ENCODE measurements at places on chromosomes 4 and X.

GRCh38 chrX:67780694-67781109, 236.9 kb downstream of the AR start:
- DNase-seq: no peak

DNA sequence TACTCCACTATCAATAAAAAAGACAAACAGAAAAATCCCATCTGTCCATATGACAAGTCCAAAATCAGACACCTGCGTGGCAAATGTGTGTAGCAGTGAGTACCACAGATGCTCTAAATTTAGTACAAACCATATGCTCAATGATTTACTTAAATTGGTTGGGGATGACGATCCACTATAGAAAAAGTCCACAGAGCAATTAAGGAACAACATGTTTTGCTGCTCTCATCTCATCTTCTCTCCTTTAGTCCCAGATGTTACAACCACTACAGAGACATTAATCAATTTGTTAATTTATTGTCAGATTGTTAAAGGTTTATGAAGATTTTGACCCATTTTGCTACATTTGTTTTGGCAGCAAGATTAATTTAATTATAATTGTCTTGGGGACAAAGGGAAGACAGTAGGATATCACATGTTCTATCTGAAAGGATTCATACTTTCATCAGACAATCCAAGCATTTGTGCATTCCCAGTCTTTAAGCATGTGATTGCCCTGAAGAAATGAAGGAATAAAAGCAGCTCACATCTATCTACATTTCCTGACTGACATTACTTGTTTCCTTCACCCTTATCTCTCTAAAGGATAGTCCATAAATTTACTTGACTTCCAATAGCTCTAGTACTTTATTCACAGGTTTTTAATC, 2268.1 kb downstream of the PCDH7 start:
- DNase-seq: no peak

GRCh38 chr4:78747475-78747922, 28.7 kb upstream of the BMP2K start:
- DNase-seq: no peak

GRCh38 chrX:155262970-155263754, 1.1 kb downstream of the RAB39B start:
- DNase-seq: no peak

DNA sequence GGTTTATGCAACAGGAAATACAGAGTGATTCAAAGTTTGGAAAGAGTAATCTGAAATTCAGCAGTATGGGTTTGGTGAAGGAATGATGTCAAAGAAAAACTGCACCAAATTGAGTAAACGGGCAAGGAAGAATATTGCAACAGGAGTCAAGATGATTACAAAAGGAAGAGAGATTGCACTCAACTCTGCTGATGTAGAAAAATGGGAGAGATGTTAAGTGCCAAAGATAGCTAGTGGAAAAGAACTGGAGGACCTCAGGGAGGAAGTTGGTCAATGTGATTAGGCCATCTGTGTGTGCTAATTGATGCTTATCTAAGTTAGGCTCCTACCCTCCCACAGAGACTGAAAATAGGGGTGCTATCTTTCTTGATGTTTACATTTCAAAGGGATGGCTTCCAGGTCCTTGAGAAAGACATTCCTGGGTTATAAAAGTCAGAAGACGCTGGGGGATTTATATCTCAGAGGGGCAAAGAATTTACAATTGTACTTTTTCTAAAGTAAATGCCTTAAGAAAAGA, 167.4 kb upstream of the FAM47A start:
- no peak for DNase-seq

- no peak for DNase-seq
These were observed 63.1 kb downstream of the SLC10A7 start for GRCh38 chr4:146458594-146458993.

DNA sequence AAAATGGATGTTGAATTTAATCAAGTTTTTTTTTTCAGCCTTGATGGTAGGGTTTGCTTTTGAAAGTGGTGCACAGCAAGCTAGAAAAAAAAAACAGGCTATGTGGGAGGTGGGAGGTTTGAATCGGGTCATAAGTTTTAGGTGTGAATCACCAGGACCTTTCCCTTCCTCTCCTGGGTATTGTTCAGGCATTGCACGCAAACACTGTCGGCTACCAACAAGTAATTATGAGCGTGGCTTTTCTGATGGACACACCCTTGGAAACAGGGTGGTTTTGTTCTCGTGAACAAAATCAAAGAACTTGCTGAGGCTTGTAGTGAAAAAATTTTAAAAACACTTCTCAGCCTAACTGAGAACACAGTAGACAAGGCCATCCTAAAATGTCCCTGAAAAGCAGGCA, 18.1 kb downstream of the PIR start:
- no peak for DNase-seq

DNA sequence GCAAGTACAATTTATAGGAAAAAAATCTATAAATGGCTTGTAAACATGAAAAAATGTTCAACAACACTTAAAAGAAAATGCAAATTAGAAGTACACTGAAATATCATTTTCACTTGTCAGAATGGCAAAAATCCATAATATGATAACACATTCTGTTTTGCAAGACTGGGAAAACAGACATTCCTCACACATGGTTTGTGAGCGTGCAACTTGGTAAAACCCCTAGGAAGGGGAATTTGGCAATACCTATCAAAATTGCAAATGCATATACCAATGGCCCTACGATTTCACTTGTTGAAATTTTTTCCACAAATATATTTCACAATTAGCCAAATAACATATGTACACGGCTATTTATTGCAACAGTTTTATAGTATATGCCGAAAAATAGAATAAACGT, 31.4 kb downstream of the TBC1D9 start:
- no peak for DNase-seq

DNA sequence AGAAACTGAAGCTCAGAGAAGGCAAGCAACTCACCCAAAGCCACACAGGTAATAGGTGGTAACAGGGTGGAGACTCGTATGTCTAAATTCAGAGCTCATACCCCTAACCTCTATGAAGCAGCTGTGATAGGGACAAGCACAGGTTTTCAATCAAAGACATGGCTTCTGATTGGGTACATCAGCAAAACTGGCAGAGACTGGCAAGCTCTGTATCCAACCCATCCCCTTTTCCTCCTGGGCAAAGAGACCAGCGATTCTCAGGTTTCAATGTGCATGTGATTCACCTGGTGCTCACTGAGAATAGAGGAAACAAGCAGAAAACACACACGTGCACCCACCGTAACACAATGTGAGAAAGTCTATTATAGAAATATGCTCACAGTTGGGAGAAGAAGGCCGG, 153.0 kb downstream of the SMIM20 start:
- no peak for DNase-seq

- no peak for DNase-seq
These were observed 20.5 kb downstream of the NOP14 start for GRCh38 chr4:2942532-2943363.

GRCh38 chr4:140069066-140069465, 84.9 kb downstream of the MAML3 start:
- no peak for DNase-seq

DNA sequence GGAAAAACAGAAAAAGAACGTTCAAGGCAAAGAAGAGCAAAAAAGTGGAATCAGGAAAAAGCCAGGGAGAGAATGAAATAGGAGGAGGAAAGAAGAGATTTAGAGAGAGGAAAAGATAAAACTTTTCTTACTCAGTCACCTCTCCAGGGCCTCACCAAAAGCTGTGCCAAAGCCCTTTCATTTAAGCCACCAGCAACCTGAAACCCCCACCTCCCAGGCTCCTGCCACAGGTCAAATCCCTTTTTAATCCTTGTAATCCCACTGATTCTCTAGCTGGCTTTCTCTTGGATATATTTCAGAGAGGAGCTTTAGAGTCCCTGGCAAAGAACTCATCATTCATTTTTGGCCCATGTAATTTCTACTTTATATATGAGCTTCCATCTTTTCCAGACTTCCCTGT, 25.7 kb upstream of the XIAP start:
- no peak for DNase-seq

DNA sequence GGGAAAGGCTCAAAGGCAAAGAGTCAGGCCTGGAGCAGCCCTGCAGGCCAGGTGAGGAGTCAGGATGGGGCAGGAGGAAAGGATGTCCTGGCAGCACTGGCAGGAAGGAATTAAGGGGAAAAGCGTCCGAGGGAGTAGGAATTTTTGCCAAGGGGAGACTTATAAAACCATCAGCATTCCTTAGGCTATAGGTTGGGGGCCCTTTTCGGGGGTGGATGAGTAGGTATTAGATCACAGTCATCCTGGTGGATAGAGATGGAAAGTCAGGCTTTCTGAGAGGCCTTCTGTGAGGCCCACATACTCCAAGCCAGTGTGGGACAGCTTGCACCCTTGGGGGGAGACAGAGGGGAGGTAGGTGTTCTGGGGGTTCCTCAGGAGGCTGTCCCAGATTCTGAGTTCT, 12.3 kb downstream of the STARD8 start:
- DNase-seq: no peak

DNA sequence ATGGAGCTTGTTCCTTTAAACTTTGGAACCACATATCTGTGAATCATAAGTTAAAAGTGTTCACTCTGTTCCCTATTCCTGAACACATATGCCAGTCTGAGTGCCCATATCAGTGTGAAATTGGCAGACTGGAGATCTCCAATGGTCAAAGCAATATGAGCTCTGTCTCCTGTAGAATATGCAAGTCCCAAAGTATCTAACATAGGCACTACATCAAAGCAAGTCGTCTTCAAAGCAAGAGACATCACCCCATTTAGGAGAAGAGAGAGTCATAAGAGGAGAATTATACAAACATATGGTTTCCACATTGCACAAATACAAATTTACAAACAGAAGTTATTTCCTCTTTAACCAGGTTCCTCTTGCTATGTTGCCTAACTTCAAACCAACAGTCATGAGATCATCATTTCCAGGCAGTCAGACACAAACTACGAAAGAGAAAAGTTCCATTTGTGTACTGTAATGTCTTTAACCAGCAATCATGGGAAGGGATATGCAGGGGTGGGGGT, 9.9 kb upstream of the GK start:
- DNase-seq: no peak

DNA sequence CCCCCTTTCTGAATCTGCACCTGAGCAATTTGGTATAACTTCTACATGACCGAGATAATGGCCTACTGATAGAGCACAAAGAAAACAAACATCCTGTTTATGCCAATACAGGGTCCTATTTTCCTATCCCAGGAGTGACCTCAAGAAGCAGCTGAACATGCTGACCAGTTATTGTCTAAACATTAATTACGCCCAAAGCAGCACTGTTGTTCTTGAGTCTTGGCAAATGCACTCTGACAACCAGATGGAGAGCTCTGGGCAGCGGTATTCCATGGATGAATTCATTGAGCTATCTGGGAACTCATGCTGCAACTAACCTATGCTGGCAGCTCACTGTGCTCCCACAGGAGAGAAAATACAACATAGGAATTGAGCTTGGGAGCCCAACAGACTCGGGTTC, 52.6 kb downstream of the PCYT1B start:
- no peak for DNase-seq

GRCh38 chr4:3858046-3858730, 92.0 kb downstream of the ADRA2C start:
- no peak for DNase-seq

- no peak for DNase-seq
These were observed 329.4 kb upstream of the PCDH18 start for GRCh38 chr4:137861682-137862081.

- DNase-seq: no peak
These were observed 546.0 kb downstream of the BCOR start for GRCh38 chrX:39551762-39552161.

DNA sequence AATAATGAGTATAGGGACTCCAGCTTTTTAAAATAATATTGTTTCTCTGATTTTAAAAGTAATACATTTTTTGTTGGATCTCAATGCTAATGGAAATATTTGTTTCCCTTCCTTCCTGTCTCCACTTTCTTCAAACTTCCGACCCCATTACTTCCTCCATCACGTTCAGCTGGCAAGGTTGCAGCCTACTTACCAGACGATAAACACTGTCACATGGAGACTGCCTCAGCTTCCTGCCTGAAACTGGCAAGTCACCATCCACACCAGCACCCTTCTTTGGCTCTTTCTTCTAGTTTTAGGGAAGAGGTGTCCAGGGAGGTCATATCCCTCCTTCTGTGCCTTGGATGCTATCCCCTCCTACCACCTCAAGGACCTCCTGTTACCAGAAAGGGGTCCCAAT, 3.4 kb upstream of the INTU start:
- DNase-seq: no peak

GRCh38 chr4:176939445-176939844, 146.7 kb upstream of the VEGFC start:
- no peak for DNase-seq

- no peak for DNase-seq
These were observed 85.1 kb downstream of the CT47B1 start for GRCh38 chrX:120790552-120790951.

DNA sequence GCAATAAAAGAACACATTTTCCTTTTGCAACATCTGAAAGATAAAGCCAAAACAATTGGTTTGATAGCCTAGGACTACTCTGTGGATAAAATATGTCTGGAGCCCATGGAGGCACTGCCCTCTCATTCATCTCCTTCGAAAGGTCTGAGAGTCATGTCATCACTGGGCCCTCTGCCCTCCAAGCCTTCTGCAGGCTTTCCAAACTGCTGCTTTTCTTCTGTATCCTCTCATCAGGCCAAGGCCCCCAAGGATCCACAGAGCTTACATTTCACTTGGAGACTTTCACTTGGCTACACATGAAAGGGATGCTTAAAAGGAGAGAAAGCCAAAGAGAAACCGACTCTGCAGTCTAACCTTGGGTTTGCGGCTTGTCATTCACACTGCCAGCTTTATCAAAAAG, 109.9 kb downstream of the SH3RF1 start:
- no peak for DNase-seq

GRCh38 chr4:150251752-150252190, 173.5 kb downstream of the DCLK2 start:
- DNase-seq: no peak

- DNase-seq: no peak
These were observed 162.3 kb downstream of the CPEB2 start for GRCh38 chr4:15164571-15164970.

DNA sequence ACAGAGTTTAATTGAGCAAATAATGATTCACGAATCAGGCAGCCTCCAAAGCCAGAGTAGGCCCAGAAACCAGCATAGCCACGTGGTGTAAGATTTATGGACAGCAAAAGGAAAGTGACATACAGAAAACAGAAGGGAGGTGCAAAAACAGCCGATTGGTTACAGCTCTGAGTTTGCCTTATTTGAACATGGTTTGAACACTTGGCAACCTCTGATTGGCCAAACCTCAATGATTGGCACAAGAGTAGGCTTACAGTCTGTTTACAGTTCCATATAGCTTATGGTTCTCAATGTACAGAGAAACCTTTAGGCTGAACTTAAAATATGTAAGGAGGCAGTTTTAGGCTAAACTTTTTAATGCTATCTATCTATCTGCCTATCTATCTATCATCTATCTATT, 394.8 kb downstream of the CFAP47 start:
- no peak for DNase-seq

GRCh38 chrX:2501559-2502102, 855 bp upstream of the DHRSX start:
- no peak for DNase-seq

DNA sequence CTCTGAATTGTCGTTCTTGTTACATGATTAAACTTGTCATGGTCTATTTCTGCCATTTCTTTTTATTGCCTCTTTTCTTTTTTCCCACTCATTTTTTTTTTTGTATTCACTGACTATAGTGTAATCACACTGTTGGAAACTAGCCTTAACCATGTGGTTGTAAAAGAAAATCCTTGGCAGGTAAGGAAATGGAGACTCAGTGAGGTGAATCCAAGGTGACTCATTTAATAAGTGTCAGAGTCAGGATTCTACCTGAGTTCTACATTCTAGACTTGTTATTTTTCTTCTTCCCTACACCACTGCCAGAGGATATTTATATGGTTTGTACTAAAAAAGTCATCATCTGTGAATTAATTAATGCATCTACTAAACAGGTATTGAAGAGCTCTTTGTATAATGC, 152.2 kb downstream of the CBLL2 start:
- DNase-seq: no peak
